ENCODE measurements at places on chromosomes 16 and 17. TPM values are rescaled to one million over a fixed set of nuclear protein-coding genes. Genes with fewer than 3 reads are reported as not detected.

OR3A3 gene
- total RNA-seq = not detected

MYL4 gene
- 0.66 TPM for total RNA-seq

HELZ gene
- total RNA-seq = 81.3 TPM

ZSWIM7 gene
- 8.7 TPM for total RNA-seq

UQCRC2 gene
- 256 TPM for total RNA-seq

IRX6 gene
- not detected for total RNA-seq

CASKIN1 gene
- 0.13 TPM for total RNA-seq

HLF gene
- total RNA-seq = under 0.01 TPM

TMEM235 gene
- not detected for total RNA-seq

SYNGR3 gene
- 1.3 TPM for total RNA-seq

GCGR gene
- total RNA-seq = not detected

MYO15A gene
- 0.27 TPM for total RNA-seq

DLX4 gene
- total RNA-seq = not detected

AGRP gene
- total RNA-seq = not detected

PROCA1 gene
- 1.3 TPM for total RNA-seq

FADS6 gene
- not detected for total RNA-seq

GP1BA gene
- not detected for total RNA-seq

TMEM238L gene
- not detected for total RNA-seq

CDH11 gene
- 151 TPM for total RNA-seq

CNEP1R1 gene
- 26.6 TPM for total RNA-seq

SLC46A1 gene
- 3.6 TPM for total RNA-seq

DOC2B gene
- total RNA-seq = 0.14 TPM

ABCC6 gene
- total RNA-seq = under 0.01 TPM

ACSM3 gene
- 22.2 TPM for total RNA-seq

MYH8 gene
- total RNA-seq = not detected

HAPSTR1 gene
- 92.8 TPM for total RNA-seq

SLC38A8 gene
- not detected for total RNA-seq

MYO19 gene
- 107 TPM for total RNA-seq

PRR35 gene
- 0.07 TPM for total RNA-seq

ZNF267 gene
- 53.1 TPM for total RNA-seq

ABCC3 gene
- 3.9 TPM for total RNA-seq

TBX4 gene
- total RNA-seq = not detected

KCNJ18 gene
- total RNA-seq = not detected

C17orf67 gene
- 1.6 TPM for total RNA-seq

NACA2 gene
- not detected for total RNA-seq

RNF112 gene
- total RNA-seq = not detected

CPNE7 gene
- 9.3 TPM for total RNA-seq

NOG gene
- total RNA-seq = 6.8 TPM

C16orf92 gene
- not detected for total RNA-seq

PEX12 gene
- total RNA-seq = 5.3 TPM
